Stimulated activated CD8-positive, alpha-beta memory T cell treated with anti-CD3 and anti-CD28 coated beads, Interleukin-4, amount 100 ng/mL, for 1 hour (primary cell): ENCODE measurements at places on chromosomes 7 and 10.

GRCh38 chr7:11153694-11154093 lies 180.0 kb downstream of the PHF14 start:
- DNase-seq, result no peak

- no peak for DNase-seq
Measured at GRCh38 chr10:103828587-103829197, 26.7 kb downstream of the SH3PXD2A start.

DNA sequence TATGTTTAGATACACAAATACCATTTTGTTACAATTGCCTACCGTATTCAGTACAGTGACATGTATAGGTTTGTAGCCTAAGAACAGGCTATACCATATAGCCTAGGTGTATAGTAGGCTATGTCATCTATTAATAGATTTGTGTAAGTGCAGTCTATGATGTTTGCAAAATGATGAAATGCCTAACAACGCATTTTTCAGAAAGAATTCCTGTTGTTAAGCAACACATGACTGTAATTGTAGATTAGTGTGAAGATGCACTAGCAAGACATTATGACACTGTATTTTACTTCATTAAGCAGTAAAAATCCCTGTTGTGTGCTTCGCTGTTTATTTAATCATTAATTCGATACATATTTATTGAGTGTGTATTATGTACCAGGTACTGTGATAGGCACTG lies 446.0 kb downstream of the SUGCT start:
- DNase-seq, result no peak

DNA sequence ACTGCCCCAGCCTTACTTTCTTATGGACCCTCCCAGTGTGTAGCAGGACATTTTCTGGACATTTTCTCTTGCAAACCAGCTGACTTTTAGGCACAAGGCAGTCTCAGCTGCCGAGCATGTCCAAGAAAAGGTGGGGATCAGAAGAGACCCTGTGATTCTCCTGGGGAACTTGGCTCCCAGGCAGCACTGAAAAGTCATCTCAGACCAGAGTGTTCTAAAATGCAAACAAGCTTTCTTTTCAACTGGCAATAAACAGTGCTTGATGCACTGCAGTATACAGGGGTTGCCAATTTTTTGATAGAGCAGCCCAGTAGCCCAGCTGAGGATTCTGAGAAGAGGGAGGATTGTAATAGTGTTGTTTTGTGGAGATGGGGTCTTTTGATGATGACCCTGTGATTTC lies 168.0 kb upstream of the PHYHIPL start:
- DNase-seq, result no peak

- no peak for DNase-seq
Measured at GRCh38 chr10:80460399-80461207, 6.5 kb downstream of the TSPAN14 start.

GRCh38 chr7:155203882-155204691 lies 93.6 kb upstream of the INSIG1 start:
- DNase-seq, result no peak

GRCh38 chr7:12961910-12962480 lies 274.6 kb downstream of the ARL4A start:
- no peak for DNase-seq

DNA sequence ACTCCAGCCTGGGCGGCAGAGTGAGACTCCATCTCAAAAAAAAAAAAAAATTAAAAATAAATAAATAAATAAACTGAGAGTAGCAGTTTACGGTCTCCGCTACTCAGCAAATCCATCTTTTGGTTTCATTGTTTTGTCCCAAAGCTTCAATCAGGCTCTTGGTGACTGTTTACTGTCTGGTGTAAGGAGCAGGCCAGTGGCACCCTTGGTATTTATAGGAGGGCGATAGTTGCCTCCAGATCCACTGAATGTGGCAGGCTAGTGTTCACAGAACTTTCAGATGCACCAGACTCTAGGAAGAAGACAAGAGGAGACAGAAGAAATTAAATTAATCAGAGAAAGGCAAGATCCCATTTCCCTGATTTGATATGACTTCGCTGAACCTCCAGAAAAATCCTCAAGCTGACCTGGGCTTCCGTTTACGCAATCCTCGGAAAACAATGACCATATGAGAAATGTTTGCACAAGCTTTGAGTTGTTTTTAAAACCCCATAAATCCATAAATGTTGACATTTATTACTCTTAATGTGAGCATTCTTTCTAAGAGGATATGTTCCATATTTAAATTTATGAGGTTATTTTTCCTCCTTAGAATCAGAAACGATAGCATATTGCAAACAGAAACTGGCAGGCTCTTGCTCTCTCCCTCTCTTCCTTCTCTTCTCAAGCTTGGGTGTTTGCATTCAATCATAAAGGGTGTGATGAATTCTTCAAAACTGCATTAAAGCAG lies 7.1 kb upstream of the MUC3A start:
- DNase-seq, result no peak

DNA sequence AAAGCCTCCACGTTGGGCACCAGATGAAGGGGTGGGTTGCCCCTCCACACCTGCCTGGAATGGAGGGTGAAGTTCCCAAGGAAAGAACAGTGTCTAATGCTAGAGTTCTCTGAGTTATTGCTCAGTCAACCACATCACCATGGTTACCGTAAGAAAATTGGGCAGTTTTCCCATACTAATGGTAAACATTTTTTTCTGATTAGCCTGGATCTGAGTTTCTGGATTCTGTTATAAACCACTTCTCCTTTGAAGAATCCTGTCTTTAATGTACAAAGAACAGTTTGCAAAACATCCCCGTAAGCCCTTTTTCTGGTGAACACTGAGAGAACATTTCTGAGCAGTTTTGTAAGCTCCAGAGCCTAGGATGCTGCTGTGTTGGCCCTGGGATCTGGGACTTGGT lies 45.5 kb downstream of the ABCC2 start:
- DNase-seq, result no peak

GRCh38 chr10:130489891-130490290 lies 353.7 kb downstream of the GLRX3 start:
- no peak for DNase-seq

- no peak for DNase-seq
Measured at GRCh38 chr10:125626671-125627070, 56.3 kb downstream of the TEX36 start.

- DNase-seq, result no peak
Measured at GRCh38 chr10:61942604-61943461, 41.3 kb downstream of the ARID5B start.

- no peak for DNase-seq
Measured at GRCh38 chr10:30413996-30414576, 19.9 kb upstream of the MAP3K8 start.

- DNase-seq, result no peak
Measured at GRCh38 chr10:92530891-92531535, 42.9 kb downstream of the IDE start.

DNA sequence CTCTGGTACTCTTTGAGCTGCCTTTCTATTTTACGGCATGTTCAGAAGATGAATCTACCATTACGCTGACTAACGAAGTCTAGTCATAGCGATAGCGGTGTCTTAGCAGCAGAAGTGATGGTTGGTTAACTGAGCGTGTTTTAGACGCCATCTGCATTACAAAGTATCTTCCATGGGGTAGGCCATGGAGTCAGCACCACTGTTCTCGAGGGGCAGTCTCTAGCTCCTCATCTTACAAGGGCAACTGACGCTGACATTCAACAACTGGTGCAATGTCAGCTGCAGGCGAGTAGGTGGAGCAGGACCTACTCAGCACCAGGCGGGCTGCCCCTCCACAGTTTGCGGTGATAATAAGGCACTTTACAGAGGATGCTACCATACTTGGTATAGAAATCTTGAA lies 88.7 kb downstream of the ADARB2 start:
- no peak for DNase-seq

- DNase-seq, result no peak
Measured at GRCh38 chr7:32865448-32866030, 26.0 kb downstream of the KBTBD2 start.

- no peak for DNase-seq
Measured at GRCh38 chr7:50827281-50827680, 44.6 kb upstream of the GRB10 start.

DNA sequence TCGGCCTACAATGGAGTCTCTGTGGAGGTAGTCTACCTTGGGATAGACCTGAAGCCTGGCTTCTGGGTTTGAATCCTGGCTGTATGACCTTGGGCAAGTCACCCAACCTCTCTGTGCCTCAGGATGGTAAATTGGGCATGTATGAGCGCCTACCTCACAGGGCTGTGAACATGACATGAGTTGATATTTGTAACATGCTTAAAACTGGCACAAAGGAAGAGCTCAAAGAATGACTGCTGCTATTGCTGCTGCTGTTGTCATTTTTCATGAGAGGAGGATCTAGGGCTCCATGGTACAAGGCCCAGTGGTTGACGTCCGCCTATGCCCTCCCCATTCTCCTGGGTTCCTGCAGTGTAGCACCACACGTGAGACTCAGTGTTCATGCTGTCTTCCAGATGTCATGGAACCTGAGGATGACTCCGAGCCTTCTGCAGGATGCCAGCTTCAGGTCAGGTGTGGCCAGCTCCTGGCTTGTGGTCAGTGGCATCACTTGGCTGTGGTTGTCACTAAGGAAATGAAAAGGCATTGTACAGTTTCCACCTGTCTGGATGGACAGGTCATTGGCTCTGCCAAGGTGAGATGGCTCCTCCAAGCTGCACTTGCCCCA lies 95.0 kb downstream of the WDFY4 start:
- no peak for DNase-seq

DNA sequence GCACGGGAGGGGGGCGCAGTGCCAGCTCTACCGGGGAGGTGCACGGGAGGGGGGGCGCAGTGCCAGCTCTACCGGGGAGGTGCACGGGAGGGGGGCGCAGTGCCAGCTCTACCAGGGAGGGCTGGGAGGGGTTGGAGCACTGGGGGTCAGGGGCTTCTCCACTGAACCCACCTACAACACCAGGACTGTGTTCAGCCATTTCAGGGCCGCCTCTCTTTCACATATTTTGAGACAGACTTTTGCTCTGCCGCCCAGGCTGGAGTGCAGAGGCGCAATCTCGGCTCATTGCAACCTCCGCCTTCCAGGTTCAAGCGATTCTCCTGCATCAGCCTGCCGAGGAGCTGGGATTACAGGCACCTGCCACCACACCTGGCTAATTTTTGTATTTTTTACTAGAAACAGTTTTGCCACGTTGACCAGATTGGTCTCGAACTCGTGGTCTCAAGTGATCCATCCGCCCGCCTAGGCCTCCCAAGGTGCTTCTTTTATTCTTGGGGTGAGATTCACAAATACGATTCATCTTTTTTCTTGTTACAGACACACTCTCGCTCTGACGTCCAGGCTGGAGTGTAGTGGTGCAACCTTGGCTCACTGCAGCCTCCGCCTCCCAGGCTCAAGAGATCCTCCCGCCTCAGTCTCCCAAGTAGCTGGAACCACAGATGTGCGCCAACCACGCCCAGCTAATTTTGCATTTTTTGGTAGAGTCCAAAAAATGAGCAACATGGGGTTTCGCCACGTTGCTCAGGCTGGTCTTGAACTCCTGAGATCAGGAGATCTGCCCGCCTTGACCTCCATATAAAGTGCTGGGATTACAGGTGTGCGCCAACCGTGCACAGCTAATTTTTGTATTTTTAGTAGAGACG lies 37.0 kb downstream of the ADAP1 start:
- no peak for DNase-seq

GRCh38 chr10:121448766-121449421 lies 149.3 kb downstream of the FGFR2 start:
- no peak for DNase-seq

GRCh38 chr7:151382079-151382885 lies 27.6 kb downstream of the WDR86 start:
- DNase-seq, result no peak

- no peak for DNase-seq
Measured at GRCh38 chr10:131702531-131703356, 198.1 kb upstream of the PPP2R2D start.

DNA sequence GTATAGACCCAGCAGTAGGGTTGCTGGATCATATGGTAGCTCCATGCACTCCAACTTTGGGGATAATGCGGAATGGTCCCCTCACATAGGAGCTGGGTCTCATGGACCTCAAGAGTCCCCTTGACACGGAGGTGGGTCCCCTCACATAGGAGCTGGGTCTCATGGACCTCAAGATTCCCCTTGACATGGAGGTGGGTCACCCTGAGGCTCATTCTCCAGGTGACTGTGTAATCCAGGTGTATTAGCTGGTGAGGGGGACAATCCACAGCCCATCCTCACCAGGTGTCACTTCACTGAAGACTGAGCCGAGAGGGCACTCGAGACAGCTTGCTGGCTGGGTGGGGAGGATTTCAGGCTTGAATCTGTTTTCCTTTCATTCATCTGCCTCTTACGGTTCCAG lies 121.9 kb downstream of the PTPN20 start:
- no peak for DNase-seq

DNA sequence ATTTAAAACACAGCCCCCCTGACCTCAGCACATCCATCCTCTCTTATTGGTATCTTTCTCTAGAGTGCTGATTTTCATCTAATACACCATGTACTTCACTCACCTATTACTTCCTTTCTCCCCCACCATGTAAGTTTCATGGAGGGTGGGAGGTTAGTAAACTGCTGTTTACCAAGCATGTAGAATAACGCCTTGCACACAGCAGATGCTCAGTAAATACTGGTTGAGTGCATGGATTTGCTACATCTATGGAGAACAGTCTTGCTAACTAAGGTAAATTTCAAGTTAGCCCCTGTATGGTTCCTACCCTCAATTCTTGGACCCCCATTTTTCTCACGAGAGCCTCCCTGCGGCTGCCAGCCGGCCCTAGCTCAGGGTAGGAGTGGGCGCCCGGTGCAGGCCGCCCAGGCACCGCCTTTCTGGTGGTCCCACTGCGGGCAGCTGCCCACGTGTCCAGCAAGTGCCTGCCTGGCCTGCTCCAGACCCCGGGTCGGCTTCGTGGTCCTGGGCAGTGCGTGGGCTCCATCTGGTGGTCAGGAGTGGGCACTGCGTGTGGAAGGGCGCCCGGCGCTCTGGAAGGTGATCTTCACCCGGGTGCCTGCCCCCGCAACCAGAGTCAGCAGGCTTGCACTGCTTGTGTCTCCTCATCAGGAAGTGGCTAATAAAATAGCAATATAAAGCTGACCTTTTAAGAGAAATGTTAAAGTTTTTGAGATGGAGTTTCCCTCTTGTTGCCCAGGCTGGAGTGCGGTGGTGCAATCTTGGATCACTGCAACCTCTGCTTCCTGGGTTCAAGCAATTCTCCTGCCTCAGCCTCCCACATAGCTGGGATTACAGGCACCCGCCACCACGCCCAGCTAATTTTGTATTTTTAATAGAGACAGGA lies 63.4 kb upstream of the DNAJB6 start:
- peak; percentile 26 for DNase-seq

GRCh38 chr10:70250961-70251680 lies 17.9 kb upstream of the PPA1 start:
- DNase-seq, result no peak

GRCh38 chr7:156493942-156494341 lies 146.6 kb upstream of the RNF32 start:
- no peak for DNase-seq

GRCh38 chr7:106568680-106569499 lies 92.1 kb downstream of the CCDC71L start:
- no peak for DNase-seq

- no peak for DNase-seq
Measured at GRCh38 chr7:151378496-151379192, 31.2 kb downstream of the WDR86 start.

GRCh38 chr10:59007307-59008025 lies 169.0 kb upstream of the PHYHIPL start:
- DNase-seq, result no peak

- DNase-seq, result no peak
Measured at GRCh38 chr10:9301148-9301547, 1246.7 kb downstream of the GATA3 start.
